ENCODE measurements at places on chromosomes 12 and 14. TPM values are rescaled to one million over a fixed set of nuclear protein-coding genes. Genes with fewer than 3 reads are reported as not detected.

The OR4K2 gene
- not detected for polyA plus RNA-seq

The CLEC2A gene
- not detected for polyA plus RNA-seq

The GLIPR1 gene
- polyA plus RNA-seq, result 117 TPM

The PPP2R3C gene
- polyA plus RNA-seq, result 7.6 TPM

The BRMS1L gene
- 4.0 TPM for polyA plus RNA-seq

The SLC25A21 gene
- polyA plus RNA-seq, result 0.98 TPM

The PPFIA2 gene
- polyA plus RNA-seq, result not detected

The SSTR1 gene
- polyA plus RNA-seq, result 2.2 TPM

The GUCY2C gene
- polyA plus RNA-seq, result not detected

The TAS2R9 gene
- not detected for polyA plus RNA-seq

The KCNJ8 gene
- polyA plus RNA-seq, result not detected

The CISTR gene
- polyA plus RNA-seq, result not detected

DNA sequence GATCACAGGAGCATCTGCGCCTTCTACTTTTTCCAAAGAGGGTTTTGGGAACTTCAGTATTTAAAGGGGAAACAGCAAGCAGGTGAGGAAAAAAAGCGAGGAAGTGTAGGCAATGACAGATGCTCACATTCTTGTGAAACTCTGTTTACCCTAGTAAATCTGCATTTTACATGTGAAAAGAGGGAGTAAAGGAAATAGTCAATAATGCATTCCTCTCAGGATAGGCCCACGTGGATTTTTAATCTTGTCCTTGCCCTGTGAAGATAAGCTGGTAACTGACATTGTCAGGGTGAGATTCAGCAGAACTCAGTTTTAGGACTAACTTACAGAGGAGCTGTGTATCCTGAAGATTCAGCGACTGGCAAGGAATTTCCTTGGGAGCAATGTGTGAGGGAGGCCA is 1119.2 kb upstream of the TMEM132C start:
- no peak for DNase-seq

GRCh38 chr12:67357376-67358125 is 88.4 kb downstream of the CAND1 start:
- no peak for DNase-seq

DNA sequence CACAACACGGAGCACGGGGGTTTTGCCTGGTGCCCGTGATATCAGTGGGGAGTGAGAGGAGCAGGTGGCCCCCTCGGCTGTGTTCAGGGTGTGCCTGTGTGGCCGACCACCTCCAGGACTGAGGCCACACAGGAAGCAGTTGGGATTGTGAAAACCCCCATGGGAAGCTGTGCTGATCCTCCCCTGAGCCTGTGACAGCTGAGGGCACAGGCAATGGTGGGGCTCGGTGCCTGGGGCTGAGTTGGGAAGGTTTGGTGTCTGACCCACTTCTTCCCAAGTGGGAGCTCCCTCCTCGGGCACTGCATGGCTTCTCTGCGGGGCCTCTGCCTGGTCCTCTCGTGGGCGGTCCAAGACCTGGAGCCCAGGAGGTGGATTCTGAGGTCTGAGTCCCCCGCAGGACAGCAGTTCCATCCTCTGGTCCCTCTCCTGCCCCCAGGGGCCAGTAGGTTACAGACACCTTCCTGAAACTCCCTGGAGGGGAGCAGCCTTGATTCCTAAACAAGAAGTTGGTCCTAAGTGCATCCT is 17.9 kb downstream of the PACS2 start:
- no peak for DNase-seq

GRCh38 chr14:101861464-101861863 is 100.0 kb downstream of the PPP2R5C start:
- no peak for DNase-seq

GRCh38 chr14:53127832-53128231 is 25.3 kb downstream of the DDHD1 start:
- DNase-seq, result no peak

- no peak for DNase-seq
Observed at GRCh38 chr12:26713885-26714383, 119.1 kb downstream of the ITPR2 start.

- no peak for DNase-seq
Observed at GRCh38 chr12:5612556-5613410, 180.9 kb downstream of the NTF3 start.

GRCh38 chr14:103819503-103820307 is 27.7 kb downstream of the PPP1R13B start:
- peak; percentile 30 for DNase-seq

DNA sequence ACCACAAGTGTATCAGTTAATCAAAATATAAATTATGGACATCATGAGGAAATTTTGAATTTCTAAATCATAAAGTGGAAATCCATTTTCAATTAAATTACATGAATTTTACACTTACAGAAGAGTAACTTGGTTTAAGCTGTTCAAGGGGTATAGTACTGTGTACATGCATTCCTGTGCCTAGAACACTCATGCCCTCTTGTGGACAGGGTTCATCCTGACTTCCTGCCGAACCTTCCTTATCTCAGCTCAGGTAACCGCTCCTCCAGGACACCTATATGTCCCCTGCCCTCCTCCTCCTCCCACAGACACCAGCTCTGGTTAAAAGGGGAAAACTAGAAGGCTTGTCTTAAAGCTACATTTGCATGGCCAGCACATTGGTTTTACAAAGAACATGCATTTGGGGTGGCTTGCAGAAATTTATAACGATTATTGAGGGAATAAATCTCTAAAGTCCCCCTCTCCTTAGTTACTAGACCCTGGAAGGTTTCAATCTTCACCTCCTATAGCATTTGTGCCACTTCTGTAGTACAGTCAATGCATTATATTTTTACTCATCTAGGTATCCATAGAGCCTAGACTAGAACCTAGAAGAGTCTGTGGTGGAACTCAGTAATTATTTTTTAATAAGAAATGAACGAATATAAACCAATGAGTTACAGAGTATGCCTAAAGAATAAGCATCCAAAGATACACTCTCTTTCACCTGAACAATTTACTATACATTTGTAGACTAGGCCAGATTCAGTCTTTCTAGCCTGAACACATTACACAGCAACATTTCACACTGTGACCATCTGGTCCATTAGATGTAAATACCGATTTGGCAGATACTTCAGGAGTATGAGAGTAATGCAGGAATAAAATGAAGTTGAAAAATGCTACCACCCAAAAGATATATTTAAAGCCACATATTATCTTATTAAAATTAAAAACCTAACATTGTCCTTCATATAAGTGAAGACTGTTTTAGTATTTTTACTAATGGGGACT is 345.6 kb downstream of the PAWR start:
- peak; percentile 54 for DNase-seq

DNA sequence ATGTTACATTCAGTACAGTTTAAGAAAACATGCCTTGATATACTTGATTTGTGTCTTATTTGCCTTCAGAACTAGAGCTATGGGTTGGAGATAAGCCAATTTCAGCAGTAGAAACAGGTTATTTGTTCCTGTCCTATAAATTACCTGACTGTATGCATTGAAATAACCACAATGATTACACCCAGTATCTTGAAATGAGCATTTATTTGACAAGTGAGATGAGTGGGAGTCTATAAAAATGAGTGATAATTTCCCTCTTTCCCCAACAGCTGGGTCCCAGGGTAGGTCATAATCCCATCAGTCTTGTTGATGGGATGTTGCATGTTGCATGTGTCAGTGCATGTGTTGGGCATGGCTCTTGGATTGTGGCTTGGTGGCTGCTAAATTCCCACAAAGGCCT is 3.7 kb downstream of the TAS2R42 start:
- DNase-seq, result no peak

DNA sequence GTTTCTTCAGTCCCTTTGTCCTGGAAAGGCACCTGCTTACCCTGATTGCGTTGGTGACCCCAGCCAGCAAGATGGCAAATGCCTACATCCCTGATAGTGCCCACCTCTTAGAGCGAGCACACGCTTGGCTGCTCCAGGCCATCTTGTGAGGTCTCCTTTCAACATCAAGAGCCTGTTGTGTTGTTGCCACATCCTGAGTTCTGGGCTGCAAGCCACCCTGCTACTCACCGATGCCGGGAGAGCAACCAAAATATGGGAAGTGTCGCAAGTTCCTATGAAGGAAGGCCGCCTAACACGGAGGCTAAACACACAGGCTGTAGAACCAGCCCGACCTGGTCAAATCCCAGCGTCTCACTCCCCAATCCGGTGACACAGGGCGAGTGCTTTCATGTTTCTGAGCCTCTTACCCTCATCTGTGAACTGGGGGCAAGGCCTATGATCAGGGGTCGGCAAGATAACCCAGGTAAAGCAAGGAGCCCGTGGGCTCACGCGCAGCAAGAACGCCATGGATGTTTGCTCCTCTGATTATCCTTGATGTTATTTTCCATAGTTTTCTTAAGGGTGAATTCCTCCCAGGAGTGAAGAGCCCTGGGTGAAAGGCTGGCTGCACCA is 98.4 kb downstream of the LGMN start:
- DNase-seq, result no peak

DNA sequence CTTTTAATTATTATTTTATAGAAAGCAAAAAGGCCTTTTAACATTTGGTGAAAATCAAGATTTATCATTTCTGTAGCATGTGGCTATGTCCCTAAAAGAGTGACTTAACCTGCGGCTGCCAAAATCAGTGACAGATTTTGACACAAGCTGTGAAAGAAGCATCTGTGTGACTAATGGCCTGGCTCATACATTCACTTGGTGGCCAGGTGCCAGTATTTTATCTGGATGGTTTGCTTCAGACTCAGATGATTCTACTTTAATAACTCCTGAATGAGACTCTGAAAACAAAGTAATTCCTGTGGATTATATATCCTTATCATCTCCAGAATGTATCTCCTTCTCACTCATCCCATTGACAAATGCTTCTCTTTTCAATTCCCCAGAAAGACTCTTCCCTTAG is 103.0 kb downstream of the FSCB start:
- DNase-seq, result no peak

DNA sequence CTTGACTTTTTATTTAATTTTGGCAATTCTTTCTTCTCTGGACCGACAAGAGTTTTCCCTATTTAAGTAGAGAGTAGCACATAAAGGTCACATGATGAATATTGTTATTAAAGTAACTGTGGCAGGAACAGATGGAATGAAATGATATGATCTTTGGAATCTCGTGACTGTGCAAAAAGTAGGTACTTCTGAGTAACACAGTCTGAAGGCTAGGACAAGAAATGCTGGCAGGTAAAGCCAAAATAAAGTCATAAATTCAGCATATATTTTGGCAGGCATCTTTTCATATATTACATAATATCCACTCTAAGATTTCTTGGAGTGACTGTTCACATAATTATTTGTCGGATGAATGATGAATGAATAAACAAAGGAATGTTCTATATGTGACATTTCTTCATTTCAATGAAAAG is 121.4 kb downstream of the EFCAB11 start:
- DNase-seq, result peak; percentile 28

- DNase-seq, result no peak
Observed at GRCh38 chr14:69675877-69676416, 64.6 kb downstream of the SUSD6 start.

DNA sequence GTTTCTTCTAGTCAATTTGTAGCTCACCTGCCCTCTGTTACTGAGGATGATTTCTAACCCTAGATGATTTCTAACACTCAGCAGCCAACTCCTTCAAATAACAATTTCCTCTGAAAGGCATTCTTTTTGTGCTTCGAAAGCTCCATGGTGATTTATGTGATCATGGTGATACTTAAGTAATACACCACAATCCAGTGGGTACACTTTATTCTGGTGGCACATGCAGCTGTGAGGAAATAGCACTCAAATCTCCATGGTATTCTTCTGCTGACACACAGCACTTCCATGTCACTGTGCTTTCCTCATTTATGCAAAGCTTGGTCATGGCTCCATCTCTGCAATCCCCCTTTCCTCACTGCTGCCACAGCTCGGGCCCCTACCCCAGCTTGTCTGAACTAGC is 73.7 kb downstream of the PTPN21 start:
- no peak for DNase-seq

DNA sequence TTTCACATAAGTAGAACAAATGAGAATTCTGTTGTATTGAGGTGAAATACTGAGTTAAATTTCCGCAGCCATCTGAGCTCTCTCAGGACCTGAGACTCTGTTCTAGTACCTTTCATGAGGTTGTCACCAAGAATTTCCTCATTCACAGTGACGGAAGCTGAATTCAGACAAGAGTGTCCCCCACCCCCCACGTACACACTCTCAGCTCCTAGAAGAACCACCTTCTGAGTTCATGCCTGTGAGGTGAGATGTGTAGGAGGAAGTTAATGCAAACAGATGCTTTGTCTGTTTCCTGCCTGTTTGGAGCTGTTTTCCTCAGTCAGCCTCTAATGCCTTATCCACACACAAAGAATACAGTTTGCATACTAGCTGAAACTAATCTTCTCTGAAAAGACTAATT is 18.2 kb downstream of the BICDL1 start:
- DNase-seq, result no peak

DNA sequence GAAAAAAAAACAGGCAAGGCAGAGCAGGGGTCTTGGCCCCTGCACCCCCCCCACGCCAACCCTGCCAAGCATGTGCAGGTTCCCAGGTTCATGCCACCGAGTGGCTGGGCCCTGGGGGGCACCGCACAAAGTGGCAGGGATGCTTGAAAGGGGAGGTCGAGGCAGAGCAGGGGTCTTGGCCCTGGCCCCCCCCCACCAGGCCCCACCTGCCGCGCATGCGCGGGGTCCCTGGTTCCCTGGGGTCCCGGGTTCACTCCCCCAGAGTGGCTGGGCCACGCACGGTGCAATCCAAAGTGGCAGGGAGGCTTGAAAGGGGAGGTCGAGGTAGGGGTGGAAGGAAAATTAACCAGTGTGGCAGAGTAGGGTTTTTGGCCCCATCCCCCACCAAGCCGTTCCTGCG is 312.2 kb downstream of the ALG10 start:
- no peak for DNase-seq

DNA sequence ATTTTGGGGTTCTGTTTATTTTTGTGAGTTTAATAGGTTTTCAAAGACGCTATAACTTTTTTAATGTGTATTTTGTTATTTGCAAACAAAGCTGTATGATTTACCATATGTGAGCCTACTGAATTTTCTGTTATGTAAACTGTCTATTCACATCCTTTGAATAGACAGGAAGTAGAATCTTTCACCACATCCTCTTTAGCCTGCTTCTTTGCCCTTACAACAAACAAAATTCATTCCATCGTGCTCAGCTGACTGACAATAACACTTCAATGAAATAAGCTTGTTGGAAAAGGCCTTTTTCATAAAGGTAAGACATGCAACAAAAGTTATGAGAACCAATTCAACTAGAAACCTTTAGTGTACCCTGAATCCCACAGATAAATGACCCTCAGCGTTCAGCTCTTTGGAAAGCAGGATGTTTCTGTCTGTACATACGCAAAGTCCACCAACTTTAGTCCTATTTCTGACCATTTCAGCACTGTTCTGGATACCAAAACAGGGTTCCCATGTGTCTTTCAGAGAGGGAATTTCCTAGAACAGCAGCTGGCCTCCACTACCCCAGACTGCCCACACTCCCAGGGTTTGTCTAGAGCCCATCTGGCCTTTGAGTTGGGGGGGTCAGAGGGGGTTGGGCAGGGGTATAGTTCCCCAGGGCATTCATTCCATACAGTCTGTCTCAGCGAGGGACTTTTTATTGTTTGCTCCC is 71.3 kb downstream of the DUSP6 start:
- peak; percentile 49 for DNase-seq
